ENCODE measurements at places on chromosomes 6 and 20.

- DNase-seq = no peak
These were observed 51.7 kb upstream of the TFAP2D start for GRCh38 chr6:50661636-50662035.

- no peak for DNase-seq
These were observed 293.3 kb downstream of the HACE1 start for GRCh38 chr6:104566411-104566810.

GRCh38 chr6:41656002-41656691 is 17.9 kb downstream of the MDFI start:
- no peak for DNase-seq

DNA sequence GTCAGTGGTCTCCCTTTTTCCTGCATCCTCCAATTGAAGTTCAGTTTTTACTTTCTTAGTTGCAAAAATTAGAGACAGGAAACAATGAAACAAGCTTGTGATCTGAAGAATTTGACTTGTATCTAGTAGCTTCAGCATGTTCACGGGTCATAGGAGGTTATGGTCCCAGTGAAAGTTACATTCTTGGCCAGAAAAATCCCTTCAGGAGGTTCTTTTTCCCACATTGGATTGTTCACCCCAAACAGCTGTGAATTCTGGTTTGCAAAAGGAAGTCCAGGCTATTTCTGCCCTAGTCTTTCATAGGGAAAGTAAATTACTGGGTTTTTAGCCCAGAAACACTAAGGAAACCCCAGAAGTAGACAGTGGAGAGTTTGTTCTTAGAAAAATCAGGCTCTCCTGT is 8.1 kb downstream of the ANKS1A start:
- no peak for DNase-seq

- no peak for DNase-seq
These were observed 272.0 kb downstream of the PACRG start for GRCh38 chr6:162999575-163000285.

DNA sequence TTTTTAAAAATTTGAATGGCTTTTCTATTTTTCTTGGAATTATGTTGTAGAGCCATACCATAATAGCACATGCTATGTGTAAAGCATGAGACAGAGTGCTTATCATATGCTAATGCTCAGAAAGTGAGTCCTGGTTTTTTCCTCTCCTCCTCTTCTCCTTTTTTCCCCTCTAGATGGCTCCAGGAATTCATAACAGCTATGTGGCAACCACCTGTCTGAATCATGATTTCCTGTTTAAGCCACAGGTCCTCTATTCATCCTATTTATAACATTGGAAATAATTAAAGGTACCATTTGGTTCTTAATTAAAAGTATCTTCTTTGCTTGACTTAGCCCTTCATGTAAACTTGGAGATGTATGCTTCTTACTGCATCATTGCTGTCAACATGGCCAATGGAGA is 260.0 kb upstream of the MAP3K7 start:
- no peak for DNase-seq

All from CD4-positive, CD25-positive, alpha-beta regulatory T cell (primary cell).